ENCODE measurements at places on chromosomes 4 and X.
A peak's percentile ranks its signal among the peaks of the same experiment; 100 is the strongest.

GRCh38 chrX:56468441-56468840 is 95.0 kb upstream of the UBQLN2 start:
- DNase-seq, result no peak

DNA sequence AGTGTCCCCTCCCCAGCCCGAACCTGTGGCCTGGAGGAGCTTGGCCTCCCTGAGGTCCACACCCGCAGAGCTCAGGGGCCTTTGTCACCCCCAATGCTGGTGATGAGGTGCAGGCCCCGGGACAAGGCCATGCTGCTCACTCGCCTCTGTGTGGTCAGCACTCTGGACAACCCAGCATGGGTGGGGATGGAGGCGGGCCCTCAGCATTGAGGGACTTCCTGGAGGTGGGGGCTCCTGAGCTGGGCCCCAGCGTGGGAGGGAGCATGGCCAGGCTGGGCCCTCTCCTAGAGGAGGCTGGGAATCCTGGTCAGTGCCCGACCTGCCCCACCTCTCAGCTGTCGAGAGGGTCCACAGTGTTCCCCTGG is 30.6 kb downstream of the TACC3 start:
- DNase-seq, result no peak

DNA sequence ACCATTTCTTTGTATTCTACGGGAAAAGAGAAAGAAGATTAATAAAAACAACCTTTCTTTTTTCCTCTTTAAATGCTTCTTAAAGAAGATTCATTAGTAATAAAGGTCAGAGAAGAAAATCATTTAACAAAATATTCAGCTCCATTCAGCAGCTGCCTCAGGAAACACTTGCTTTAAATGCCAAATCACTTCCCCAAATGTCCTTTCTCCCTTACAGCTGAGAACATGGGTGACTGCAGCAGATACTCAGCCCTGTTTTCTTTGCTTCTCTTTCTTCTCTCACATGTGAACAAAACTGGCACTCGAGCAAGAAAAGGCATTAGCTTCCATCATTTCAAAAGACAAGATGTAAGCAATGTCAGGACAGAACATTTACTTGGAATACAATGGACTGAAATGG is 120.2 kb downstream of the INPP4B start:
- no peak for DNase-seq

DNA sequence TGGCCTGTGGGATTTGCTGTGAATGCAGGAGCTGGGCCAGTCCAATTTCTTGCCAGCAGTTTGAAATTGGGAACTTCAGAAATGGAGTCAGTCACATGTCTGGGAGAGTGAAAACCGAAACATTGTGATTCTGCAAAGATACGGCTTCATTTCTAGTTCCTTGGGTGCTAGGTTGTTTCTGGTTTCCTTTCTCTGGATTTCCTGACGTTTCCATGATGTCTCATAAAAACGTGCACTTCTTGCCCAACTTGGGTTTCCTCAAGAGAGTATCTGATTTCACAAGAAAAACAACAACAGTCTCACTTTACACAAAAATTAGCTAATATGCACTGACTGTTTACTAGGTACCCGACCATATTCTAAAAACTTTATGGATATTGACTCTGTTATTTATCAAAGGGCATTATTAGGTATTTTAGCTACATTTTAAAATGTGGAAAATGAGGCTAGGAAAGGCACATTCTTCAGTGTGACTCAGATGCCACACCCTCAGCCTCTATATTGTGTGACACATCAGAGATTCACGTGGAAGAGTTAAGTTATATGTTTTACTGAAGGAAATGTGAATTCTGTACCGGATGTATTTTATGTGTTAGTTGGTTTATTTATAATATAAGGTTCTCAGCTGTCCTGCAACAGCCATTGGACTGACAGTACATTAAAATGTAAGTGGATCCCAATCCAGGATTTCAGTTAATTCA is 225.0 kb upstream of the PUDP start:
- DNase-seq, result no peak

GRCh38 chrX:129842510-129843208 is 1.0 kb downstream of the ZDHHC9 start:
- DNase-seq, result peak; percentile 14

GRCh38 chr4:164779811-164780216 is 25.9 kb downstream of the SMIM31 start:
- peak; percentile 68 for DNase-seq

DNA sequence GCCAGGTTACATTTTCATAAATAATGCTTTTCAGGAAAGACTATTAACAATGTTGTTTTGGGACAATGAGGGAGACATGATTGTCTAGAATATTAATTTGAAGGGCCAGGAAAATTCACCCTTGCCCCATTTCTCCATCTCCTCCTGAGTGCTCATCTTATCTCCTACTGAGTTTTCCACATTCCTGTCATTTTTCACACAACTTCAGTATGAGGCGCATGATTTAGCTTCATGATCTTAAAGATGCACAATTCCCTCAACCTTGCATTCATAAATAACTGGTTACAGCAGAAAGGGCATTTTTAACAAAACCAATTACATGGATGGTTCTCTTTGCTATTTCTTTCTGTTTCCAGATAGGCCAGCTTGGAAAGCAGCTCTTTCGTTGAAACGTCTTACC is 1699.2 kb upstream of the IGFBP7 start:
- DNase-seq, result no peak

DNA sequence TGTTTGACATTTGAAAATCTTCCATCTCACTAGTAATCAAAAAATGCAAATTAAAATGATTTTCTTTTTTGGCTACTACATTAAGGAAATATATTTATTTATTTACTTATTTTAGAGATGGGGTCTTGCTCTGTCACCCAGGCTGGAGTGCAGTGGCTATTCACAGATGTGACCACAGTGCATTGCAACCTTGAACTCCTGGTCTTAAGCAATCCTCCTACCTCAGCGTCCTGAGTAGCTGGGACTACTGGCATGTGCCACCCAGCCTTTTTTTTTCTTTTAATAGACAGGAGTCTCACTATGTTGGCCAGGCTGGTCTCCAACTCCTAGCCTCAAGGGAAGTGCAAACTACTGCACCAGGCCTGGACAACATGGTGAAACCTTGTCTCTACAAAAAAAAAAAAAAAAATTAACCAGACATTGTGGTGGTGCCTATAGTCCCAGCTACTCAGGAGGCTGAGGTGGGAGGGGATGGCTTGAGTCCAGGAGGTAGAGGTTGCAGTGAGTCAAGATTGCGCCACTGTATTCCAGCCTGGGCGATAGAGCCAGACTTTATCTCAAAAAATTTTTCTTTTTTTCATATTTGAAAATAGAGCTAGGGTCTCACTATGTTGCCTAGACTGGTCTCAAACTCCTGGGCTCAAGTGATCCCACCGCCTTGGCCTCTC is 4.4 kb upstream of the SMIM14 start:
- DNase-seq, result no peak

- DNase-seq, result no peak
These were observed 165.6 kb upstream of the HCCS start for GRCh38 chrX:10945498-10945897.

DNA sequence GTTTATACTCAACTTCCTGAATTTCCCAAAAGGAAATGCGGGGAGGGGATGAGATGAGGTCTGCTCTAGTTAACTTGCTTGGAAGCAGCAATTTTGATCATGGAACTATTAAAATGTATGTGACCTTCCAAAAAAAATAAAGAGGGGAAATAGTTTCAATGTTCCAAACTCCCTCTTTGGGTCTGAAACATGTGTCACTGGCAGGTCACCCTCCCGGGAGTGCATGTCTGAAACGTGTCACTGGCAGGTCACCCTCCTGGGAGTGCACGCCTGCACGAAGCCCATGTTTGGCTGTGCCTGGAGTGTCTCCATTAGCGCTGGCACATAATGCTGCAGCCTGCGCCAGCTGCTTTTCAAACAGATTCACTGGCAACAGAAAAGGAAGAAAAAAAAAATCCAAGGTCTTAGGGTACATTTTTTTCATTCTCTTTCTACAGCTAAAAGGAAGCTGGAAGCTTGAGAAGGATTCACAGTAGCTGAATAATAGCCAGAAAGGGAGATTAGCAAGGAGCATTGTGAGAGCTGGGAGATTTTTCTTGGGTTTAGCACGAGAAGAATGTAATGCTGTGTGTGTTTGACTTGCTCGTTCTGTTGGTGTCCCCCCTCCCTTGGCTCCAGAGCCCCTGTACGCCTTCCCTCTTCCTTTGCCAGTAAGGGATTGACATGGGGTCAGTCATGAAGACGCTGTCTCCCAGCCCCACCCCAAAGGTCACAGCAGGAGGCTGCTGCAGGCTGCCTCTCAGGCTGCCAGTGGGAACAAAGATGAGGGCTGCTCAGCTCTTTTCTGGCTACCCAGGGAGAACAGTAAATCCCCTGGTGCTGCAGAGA is 39.2 kb upstream of the TLR3 start:
- peak; percentile 90 for DNase-seq

Measured in neural progenitor cell (in vitro differentiated cells).